Fibroblast of mammary gland (primary cell): ENCODE measurements at places on chromosomes 16 and 17.

GRCh38 chr16:73610160-73610559, 562.2 kb upstream of the ZFHX3 start:
- no peak for DNase-seq

DNA sequence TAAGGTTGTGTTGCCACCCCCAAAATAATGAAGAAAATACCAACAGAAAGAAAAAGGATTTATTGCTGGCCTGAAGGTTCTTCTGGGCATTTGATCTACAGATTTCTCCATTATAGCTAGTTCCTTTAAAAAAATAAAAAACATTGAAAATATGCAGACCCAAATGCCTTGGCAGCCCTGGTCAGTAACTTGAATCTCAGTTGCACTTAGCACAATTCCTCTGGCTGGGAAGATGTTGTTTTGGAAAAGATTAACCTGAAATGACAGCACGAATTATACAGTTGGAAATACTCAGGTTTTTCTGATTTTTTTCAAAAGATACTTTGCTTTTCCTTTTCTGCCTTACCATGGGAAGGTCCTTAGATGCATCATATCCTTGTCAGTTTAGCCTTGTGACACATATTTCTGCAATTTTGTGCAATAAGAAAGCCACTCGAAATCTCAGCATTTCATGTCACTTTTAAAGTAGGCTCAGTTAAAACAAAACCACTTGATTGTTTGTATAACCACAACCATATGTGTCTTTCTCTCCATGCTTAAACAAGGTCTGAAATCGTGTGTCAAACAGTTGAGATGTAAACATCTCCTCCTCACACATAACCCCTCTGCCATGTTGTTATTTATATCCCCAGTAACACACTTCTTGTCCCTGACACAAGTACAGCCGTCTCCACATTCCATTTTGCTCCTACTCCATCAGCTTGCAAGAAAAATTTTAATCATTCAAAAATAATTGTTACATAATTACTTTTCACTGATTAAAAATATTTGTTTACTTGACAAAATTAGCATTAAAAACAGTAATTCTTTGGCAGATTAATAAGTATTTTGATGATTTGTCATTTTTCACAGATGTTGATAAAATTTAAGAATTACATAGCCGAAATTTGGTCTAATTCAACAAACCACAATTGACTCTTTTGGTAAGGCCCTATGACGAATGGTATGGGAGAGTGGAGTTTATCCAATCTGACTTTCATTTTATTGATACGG, 61.1 kb downstream of the SIAH1 start:
- DNase-seq: peak; percentile 28

- peak; percentile 44 for DNase-seq
These were observed 15.4 kb upstream of the KATNB1 start for GRCh38 chr16:57720142-57720575.

DNA sequence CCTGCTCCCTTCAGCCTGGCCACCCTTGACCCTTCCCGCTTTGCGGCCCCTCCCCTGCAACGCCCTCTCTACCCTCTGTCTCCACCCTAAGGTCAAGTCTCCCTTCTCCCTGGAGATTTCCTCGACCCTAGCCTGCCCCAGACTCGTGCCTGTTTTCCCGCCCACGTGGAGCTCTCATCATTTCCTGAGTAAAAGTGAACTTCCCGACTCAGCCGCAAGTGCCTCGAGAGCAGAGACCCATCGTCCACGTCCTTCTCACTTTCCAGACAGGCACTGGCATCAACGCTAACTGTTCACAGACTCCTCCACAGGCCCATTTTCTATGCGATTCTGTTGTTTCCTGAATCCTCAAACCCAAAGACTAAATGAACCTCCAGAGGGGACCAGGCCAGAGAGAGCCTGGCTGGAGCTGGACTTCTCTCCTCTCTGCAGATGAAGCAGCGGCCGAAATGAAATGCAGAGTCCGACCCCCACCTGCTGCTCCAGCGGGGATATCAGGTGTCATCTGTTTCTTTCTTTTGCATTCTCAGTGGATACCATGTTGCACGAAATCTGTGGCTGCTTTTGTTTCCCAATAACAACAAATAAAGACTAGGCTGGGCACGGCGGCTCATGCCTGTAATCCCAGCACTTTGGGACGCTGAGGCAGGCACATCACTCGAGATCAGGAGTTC, 52.5 kb downstream of the RTN4RL1 start:
- DNase-seq: peak; percentile 17

DNA sequence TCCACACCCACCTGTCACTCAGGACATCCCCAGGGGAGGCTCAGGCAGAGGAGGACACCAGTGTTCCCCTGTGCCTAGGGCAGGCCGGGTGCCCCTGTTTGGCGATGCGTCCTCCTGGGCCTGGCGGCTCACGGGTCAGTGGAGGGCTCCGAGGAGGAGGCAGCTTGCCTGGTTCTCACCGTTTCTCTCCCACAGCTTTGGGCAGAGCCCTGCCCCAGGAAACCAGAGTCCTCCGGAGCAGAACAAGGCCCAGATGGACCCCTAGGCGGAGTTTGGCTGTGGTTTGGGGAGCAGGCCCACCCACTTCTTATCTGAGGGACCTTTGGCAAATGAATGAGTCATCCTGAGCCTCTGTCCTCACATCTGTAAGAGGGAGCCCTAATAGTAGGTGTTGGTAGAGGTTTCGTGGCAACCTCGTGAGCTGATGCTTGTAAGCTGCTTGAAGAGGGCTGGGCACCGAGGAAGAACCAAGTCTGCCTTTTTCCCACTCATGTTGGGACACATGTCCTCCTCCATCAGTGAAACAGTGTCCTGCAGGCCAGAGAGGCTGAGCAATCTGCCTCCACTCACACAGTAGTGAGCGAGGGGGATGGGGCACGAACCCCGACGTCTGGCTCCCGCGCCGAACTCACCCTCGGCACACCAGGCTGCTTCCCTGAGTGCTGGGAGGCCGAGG, 247.0 kb upstream of the CIBAR2 start:
- DNase-seq: peak; percentile 31

GRCh38 chr17:35795007-35795870, at the start of gene MMP28:
MMP28 (minus strand) TSS chr17:35795641; CDS start chr17:35795377, 264 bp downstream.
- no peak for DNase-seq

DNA sequence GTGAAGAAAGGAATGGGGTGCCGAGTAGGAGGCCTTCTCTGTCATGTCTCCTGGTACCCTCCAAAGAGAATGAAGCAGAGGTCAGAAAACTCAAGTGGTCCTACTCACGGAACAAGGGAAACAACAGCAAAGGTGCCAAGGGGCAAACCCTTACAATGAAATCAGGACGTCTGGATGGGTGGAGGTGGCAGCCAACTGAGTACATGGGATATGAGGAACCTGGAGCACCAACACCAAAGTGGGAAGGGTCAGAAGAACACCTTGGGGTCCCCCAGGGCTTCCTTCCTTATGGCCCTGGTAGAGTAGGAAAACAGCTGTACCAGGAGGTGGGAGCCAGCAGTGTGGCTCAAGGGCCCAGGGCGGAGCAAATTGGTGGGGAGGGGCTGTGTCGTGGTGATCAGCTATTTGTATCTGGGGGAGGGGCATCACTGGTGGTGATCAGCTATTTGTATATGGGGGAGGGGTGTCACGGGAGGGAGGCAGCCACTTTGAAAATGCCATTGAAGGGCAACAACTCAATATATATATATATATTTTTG, 643 bp downstream of the HIGD1B start:
- no peak for DNase-seq

- DNase-seq: no peak
These were observed 1.1 kb downstream of the CHRNE start for GRCh38 chr17:4901648-4902344.

DNA sequence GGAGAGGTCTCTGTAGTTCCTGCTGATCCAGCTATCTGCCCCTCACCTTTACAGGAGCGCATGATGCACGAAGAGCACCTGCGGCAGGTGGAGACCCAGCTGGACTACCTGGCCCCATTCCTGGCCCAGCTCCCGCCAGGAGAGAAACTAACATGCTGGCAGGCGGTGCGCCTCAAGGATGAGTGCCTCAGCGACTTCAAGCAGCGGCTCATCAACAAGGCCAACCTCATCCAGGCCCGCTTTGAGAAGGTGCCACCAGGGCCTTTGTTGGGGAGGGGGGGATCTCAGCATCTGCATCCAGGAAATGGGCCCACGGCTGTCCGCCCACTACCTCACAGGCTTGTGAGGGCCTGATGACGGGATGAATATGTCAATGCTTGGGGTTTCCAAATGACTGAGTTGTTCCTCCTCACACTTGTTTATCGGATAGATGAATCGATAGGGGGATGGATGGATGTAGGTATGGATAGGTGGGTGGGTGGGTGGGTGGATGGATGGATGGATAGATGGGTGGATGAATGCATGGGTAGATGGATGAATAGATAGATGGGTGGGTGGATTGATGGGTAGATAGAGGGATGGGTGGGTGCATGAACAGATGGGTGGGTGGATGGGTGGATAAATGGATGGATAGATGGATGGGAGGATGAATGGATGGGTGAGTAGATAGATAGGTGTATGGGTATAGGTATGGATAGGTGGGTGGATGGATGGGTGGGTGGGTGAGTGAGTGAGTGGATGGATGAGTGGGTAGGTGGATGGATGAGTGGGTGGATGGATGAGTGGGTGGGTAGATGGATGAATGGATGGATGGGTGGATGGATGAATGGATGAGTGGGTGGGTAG, 7.0 kb upstream of the KATNB1 start:
- no peak for DNase-seq

DNA sequence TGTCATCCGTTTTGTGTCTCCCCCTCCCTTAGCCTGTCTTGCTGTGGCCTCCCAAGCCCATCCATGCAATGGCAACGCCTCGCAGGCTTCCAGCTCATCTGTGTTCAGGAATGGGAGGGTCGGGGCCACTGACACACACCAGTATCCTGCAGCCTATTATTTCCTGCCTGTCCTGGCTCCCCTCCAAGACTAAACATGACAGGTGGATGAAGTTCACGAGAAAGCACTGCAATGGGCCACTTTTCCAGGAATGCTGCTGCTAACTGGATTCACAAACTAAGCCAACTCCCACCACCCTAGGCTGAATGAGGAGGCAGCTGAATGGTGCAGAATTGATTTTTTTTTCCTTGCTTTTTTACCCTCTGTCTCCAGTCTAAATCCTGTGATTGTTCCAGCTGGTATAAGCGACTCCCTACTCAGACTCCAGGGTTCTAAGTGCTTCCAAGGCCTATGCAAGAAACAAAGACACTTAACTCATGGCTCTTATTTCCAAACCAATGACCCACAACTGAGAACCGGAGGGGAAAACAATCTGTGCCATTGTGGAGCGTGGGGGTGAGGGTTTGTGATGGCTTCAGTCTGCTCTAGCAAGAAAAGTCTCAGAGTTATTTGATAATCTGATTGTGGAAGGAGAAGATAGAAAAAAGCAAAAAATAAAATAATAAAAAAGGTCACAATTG, 23.3 kb downstream of the TMEM100 start:
- no peak for DNase-seq

DNA sequence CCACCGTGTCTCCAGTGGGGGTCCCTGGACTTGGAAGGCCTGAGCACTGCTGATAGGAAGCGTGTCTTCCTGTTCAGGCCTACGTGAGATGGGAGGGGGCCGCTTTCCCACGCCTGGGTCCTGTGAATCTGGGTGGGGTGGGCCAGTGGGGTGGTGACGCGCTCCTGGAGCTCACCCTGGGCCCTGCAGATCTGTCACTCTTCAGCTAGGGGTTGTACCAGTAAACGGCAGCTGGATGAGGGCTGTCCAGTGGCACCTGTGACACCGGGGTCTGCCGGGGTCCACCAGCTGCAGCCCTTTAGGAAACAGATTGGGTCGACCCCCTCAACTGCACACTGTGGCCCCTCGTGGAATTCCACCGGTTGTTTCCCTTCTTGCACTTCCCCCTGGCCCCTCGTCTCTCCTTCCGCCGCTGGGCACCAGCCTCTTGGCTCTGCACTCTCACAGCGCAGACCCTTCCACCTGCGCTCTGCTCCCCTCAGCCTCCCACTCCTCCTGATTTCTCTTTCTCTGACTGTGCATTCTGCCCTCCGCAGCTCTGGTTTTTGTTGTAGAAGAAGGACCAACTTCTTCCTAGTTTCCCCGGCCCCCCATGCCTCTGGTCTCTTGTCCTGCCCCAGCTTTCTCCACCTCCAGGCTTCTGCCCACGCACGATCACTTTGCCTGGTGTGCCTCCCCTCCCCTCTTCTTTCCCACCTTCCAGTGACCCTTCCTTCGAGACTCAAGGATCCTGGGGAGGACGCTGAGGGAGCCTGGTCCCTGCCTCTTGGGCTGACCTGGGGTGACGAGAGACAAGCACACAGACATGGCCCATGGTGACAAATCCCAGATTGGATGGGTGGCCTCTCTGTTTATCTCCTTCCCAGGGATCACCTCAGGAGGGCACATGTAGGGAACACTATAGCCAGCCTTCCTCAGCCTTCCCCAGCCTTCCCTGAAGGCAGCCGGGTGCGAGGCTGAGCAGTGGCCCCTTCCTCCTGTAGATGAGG, 4.8 kb downstream of the MRC2 start:
- DNase-seq: no peak

- DNase-seq: no peak
These were observed 20.2 kb downstream of the CA10 start for GRCh38 chr17:52138350-52138749.

DNA sequence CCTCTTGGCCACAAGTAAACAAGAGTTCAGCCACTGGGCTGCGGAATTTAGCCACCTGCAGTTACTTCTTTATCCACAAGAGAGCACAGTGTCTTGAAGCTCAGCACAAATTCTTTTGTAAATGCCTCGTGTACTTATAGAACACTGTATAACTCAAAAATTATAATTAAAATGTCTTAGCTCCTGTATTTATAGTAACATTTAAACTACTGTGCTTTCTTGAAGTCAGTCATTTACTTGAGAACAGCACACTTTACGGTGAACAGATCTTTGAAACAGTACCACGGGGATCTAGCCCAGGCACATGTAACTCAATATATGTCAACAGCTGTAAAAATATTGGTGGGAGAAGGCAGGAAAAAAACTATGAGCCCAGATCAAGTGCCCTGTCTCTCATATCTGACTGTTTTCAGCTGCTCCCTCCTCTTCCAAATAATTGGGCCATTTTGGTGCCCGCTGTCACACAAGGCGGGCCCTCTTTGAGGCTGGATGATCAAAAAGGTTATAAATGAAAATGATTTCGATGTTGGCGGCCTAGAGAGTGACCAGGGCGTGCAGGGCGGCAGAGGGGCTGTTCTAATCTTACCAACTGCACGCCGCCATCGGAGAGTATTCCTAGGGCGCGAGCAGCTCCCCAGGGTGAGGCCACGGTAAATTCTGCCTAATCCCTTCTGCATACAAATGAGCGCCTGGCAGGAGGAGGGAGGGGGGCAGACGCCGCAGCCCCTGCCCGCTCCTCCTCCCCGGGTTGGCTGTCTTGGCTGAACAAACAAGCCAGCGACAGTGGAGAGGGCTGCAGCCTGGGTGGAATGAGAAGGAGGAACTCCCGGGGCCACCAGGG, 183.2 kb downstream of the C16orf78 start:
- DNase-seq: peak; percentile 21

- peak; percentile 61 for DNase-seq
These were observed 2.8 kb downstream of the TOB1 start for GRCh38 chr17:50863221-50863843.

DNA sequence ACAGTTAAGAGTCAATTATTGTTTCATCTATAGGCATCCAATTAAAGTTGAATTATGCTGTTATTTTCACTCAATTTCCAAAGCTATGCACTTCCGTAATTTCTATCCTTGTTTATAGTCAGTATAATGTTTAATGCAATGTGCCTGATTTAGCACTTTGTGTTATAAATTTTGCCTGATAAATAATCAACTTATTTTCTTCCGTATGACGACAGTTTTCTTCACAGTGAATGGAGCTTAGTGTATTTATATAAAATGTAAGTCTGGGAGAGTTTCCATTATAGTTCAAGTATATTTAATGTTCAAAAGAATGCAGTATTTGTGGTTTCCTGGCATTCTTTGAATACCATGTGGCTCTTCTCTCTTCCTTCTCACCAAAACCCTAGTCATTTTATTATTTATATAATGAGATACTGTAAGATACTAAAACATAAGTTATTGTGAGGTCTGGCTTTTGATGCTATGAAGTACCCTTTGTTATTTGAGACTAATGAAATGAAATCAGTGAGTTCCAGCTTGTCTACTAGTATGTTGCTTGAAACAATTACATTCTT, 240.6 kb downstream of the PRKCA start:
- peak; percentile 63 for DNase-seq
